NCI-H446 treated with DMSO at 0.1 percent for 48 hours (cell line): ENCODE measurements at places on chromosomes 7 and 10.

- DNase-seq: no peak
Observed at GRCh38 chr7:77985974-77986339, 187.4 kb downstream of the PHTF2 start.

GRCh38 chr10:78332012-78332411 lies 298.3 kb downstream of the RPS24 start:
- no peak for DNase-seq

- peak; percentile 12 for DNase-seq
Observed at GRCh38 chr10:13272164-13272571, 27.7 kb downstream of the PHYH start.

DNA sequence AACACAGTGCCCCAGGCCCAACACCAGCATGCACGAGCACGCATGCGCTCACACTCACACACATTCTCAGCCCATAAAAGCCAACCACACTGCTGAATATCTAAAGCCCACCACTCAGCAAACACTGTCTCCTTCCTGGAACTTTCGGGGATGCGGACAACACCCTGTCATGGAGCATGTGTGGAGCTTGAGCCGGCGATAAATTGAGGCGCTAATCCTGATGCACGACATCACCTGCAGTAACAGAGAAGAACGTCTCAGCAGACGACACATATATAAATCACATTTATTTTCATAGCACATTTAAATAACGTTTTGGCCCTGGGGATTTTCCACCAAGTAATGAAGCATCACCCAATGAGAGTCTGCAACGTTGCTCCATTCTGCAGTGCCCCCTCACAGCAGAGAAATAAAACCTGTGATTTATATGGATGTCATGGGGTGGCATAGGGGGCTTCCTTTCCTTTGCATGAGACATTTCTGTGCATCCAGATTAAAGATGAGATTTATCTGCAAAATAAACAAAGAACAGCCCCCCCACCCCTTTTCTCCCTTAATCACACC lies 267.7 kb upstream of the NFE2L3 start:
- no peak for DNase-seq

GRCh38 chr7:159310457-159311171 lies 165.9 kb upstream of the VIPR2 start:
- DNase-seq: no peak

DNA sequence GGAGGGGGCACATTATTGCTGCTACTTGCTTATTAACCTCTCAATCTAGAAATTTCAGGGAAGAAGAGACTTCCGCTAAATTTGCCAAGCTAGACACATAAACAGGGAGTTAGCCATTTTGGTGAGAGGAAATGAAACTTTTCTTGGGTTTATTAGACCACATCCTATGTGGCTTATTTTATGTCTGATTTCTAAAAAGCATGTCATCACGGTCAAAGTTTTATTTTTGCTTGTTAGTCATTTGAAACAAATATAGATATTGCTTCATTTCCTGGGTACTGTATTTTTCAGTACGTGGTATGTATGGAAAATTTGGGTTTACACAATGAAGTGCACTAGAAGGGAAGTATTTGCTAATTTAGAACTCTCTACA lies 144.1 kb downstream of the TCF7L2 start:
- no peak for DNase-seq

DNA sequence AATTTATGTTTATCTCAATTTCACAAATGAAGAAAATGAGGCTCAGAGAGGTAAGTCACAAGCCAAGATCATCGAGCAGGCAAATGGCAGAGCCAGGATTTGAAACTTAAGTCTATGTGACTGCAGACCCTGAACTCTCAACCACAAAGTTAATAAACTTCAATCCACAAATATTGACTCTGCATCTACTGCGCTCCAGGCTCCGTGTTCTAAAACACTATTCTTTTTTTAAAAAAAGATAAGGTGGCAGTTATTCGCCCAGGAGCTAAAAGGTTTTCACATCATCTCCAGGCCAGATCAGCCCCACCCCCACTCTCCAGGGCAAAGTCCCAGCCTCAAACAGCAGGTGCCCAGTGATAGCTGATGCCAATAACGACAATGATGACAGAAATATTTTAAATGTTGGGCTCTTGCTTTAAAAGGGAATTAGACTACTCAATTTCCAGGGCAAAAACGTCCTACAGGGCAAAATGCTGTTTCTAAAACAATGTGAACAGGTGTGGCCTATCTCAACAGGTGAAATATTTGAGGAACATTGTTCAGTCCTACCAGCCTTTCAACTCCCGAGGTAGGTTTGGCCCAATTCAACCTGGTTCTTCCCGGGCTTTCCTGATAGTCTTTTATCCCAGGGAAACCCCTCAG lies 85.2 kb downstream of the SORBS1 start:
- no peak for DNase-seq

DNA sequence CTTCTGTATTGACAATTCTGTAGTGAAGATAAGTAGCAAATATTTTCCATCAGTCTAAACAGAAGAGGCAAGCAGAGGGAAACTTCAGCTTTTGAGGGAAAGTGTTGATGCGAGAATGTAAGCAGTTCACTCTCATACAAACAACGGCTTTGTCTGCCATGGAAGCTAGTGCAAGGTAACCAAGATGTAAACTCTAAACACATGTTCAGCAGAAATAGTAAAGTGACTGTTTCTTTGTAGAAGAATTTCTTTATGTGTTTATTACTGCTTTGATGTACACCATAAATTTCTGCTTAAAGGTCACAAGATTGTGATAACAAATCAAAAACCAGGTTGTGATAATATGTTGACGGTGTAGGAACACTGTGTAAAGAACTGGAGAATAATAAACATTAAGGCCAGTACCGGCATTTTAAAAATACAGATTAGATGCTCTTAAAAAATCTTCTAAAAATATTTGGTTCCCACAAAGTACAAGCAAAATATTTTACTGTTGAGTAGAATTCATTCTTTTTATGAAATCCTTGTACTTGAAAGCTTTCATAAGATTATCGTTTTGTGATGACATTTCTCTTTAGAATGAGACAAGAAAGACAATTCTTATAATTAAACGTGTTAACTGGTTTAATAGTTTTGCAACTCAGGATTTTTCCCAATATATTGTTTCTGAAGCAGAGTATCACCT lies 34.2 kb downstream of the SEMA3C start:
- no peak for DNase-seq

GRCh38 chr10:12826800-12827372 lies 174.6 kb downstream of the CCDC3 start:
- DNase-seq: no peak

DNA sequence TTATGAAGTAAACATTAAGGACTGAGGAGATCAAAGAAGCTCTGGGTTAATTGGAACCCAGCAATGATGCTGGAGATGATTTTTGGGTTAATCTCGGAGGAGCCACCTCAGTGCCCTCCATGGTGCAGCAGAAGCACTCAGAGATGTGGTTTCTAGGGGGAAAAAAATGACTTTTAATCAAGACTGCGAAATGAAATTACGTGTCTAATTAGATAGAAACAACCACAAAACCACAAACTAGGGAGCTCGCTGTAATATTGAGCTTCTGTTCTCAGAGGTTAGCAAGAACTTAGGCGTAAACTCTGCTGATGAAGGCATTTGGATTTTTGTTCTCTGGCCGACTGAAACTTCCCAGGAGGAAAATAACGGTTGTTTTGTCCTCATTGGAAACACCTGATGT lies 319.0 kb downstream of the GRID1 start:
- no peak for DNase-seq

- DNase-seq: no peak
Observed at GRCh38 chr10:69088801-69089501, 1.0 kb downstream of the SRGN start.

GRCh38 chr7:39300276-39300675 lies 265.9 kb upstream of the YAE1 start:
- DNase-seq: no peak

GRCh38 chr10:72729528-72729927 lies 37.6 kb downstream of the MCU start:
- DNase-seq: no peak

DNA sequence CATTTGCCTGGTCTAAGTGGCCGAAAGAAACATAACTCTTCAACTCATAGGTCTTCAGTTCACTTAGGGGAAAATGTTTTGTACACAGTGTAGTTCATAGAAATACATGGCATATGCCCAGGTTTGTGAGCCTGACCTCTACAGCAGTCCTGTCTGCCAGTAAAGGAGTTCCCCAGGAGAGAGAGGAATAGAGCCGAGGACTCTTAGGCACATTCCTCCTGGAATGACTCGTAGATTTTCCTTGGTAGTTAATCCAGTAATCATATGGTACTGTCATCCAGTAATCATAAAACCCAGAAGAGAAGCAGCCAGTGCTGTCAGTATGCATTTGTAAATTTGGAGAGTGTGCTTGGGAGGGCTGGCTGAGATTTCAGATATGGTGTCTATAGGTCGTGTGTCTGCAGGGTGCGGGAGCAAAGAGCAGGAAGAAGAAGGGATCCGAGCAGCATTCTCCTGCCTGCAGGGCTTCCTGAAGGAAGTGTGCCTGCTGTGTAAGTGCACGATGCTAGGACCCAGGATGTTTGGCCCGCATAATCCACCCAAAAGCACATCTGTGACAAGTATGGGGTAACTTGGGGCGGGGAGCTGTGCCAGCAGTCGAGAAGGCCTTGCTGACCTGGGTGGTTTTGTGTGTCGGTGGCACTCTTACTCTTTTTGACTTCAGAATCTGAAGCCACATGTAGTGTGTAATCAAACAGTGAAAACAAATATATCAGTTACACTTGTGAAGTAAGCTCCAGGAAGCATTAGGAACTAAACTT lies 13.9 kb downstream of the EIF4H start:
- DNase-seq: no peak

- DNase-seq: no peak
Observed at GRCh38 chr7:127816354-127817190, 164.6 kb downstream of the SND1 start.

DNA sequence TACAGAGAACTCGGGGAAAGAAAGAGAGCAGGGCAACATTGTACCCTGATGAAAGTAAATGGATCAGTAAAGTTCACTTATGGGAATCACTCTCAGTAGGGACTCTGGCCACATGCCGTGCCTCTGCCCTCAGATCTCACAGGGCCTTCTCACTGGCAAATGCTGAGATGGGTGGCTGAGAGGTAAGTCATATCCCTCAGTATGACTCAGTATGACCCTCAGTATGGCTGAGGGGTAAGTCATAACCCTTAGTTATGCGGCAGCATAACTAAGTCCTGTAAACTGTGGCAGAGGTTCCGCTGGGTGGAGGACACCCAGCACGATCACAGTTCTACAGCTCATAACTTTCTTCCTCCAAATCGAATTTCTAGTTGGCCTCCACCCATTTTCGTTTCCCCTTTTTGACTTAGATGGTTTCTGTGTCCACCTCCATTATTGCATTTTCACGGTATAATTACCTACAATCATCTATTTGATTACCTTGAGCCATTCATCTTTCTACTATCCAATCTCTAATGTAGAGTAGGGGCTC lies 26.5 kb upstream of the WNT16 start:
- DNase-seq: no peak

DNA sequence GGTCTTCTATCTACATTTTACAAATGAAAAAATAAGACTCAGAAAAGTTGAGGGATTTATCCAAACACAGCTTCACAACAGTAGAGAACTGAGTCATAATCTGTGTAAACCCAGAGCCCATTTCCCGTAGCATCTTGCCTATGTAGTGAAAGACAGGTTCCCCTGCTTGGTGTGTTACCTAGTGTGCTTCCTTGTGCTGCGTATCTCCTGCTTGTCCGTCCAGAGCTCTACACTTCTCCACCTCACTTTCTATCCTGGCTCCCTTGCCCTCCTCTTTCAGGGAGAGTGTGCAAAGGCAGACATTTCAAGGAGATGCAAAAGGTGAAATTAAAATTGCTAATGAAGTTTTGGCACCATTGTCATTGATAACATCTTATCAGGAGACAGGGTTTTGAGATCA lies 1.4 kb upstream of the ASNS start:
- DNase-seq: no peak

DNA sequence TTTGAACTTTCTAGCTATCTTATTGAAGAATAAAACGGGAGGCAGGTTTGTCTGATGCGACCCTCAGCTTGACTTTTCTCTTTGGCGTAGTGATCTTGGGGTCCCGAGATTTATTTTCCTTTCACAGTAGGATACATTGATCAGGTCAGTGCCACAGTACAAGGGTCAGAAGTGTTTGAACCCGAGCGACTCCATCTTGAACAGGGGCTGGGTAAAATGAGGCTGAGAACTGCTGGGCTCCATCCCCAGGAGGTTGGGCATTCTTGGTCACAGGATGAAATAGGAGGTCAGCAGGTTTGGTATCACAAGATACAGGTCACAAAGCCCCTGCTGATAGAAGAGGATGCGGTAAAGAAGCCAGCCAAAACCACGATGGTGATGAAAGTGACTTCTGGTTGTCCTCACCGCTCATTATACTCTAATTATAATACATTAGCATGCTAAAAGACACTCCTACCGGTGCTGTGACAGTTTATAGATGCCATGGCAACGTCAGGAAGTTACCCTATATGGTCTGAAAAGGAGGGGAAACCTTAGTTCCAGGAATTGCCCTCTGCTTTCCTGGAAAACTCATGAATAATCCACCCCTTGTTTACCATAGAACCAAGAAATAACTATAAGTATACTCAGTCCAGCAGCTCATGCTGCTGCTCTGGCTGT lies 3.0 kb upstream of the TECPR1 start:
- no peak for DNase-seq

DNA sequence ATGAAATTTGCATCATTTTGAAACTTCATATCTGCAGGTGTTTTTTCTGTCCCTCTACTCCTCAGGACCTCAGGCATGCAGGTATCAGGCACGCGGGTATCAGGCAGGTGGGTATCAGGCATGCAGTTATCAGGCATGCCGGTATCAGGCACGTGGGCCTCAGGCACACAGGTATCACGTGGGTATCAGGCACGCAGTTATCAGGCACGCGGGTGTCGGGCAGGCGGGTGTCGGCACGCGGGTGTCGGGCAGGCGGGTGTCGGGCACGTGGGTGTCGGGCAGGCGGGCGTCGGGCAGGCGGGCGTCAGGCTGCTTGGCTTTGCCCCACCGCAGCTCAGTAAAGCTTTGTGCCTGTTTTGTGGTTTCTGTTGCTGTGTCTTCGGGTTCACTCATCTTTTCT lies 8.7 kb downstream of the SPRN start:
- DNase-seq: no peak

GRCh38 chr10:37710831-37711616 lies 146.4 kb downstream of the ZNF248 start:
- no peak for DNase-seq

- no peak for DNase-seq
Observed at GRCh38 chr10:3897156-3897555, 112.1 kb upstream of the KLF6 start.

DNA sequence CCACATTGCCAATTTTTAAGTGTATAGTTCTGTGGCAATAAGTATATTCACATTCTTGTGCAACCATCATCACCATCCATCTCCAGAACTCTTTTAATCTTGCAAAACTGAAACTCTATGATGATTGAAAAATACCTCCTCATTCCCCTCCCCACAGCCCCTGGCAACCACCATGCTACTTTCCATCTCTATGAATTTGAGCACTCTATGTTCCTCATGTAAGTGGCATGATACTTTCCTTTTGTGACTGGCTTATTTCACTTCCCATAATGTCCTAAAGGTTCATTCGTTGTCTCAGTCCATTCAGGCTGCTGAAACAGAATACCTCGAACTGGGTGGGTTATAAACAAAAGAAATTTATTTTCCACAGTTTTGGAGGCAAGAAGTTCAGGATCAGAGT lies 23.4 kb upstream of the EGR2 start:
- DNase-seq: no peak

- no peak for DNase-seq
Observed at GRCh38 chr7:75900617-75901315, 14.2 kb upstream of the POR start.
